ENCODE measurements at places on chromosomes 7 and 10. TPM values are rescaled to one million over a fixed set of nuclear protein-coding genes. Genes with fewer than 3 reads are reported as not detected.

GRCh38 chr7:8295638-8296361 is 33.8 kb upstream of the ICA1 start:
- no peak overlapping the region for H3K4me3 ChIP-seq
- H3K4me1 ChIP-seq, result peaks cover 2% of the 10 kb centered on the region
- no peak overlapping the region for H3K27ac ChIP-seq

DNA sequence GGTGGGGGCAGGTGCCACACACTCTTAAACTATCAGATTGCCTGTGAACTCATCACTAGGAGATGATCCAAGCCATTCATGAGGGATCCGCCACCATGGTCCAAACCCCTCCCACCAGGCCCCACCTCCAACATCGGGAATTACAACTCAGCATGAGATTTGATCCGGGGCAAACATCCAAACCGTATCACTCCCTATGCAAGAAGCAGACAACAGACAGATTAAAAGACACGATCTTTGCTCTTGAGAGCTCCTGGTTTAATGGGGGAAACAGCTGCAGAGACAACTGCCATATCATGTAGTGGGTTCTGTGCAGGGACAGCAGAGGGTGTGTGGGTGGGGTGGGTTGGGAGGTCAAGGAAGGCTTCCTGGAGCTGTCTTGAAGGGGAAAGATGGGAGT is 123.6 kb downstream of the EMX2 start:
- no peak overlapping the region for H3K4me3 ChIP-seq
- H3K36me3 ChIP-seq, result no peaks in the 10 kb centered on the region
- DNase-seq, result no peak
- no peaks in the 10 kb centered on the region for H3K4me1 ChIP-seq

GRCh38 chr10:81109200-81109752 is 571.6 kb downstream of the SH2D4B start:
- H3K4me3 ChIP-seq, result no peak overlapping the region
- no peak for DNase-seq
- H3K27ac ChIP-seq, result no peak overlapping the region
- no peaks in the 10 kb centered on the region for H3K27me3 ChIP-seq
- no peaks in the 10 kb centered on the region for H3K36me3 ChIP-seq

DNA sequence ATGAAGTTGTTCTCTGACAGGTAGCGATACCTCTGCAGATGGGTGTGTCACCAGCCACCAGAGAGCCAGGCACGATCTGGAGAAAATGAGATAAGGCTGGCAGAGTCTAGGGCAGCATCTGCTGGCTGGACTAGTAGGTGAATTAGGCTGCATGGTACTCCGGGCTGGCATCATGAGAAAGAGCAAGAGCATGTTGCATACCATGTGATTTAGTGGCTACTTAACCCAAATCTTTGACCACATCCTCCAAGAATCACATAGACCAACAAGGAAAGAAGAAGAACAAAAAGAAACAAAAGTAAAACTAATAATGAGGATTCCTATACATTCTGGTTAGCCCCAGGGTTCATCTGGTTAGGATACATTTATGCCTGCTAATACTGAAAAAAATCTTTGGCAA is 23.4 kb upstream of the FAM170B start:
- no peaks in the 10 kb centered on the region for H3K36me3 ChIP-seq
- no peak overlapping the region for H3K4me3 ChIP-seq
- no peak for DNase-seq
- no peaks in the 10 kb centered on the region for H3K27me3 ChIP-seq
- peaks cover 21% of the 10 kb centered on the region for H3K4me1 ChIP-seq

Gene C10orf95
- total RNA-seq, result 0.69 TPM

Data from GM23338 (cell line).